ENCODE measurements at places on chromosomes 7 and 10.

GRCh38 chr7:135328053-135328452, 94.4 kb downstream of the STRA8 start:
- DNase-seq, result no peak

DNA sequence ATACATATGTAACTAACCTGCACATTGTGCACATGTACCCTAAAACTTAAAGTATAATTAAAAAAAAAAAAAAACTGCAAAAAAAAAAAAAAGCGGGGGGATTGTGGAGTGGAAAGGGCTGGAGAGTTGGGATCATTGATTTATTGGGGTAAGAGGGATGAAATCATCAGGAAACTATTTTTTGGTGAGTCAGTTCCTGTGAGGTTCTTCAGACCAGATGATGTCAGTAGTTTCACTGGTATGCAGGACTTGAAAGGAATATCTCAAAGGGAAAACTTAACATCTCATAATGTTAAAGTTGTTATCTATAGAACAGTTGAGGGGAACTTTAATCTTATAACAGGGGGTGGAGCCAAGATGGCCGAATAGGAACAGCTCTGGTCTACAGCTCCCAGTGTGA, 32.6 kb upstream of the TECTB start:
- no peak for DNase-seq

- no peak for DNase-seq
Observed at GRCh38 chr10:63675171-63675570, 154.0 kb downstream of the REEP3 start.

GRCh38 chr10:114822444-114823076, 980 bp downstream of the FHIP2A start:
- DNase-seq, result no peak

GRCh38 chr7:39260279-39260844, 282.7 kb downstream of the POU6F2 start:
- DNase-seq, result no peak

DNA sequence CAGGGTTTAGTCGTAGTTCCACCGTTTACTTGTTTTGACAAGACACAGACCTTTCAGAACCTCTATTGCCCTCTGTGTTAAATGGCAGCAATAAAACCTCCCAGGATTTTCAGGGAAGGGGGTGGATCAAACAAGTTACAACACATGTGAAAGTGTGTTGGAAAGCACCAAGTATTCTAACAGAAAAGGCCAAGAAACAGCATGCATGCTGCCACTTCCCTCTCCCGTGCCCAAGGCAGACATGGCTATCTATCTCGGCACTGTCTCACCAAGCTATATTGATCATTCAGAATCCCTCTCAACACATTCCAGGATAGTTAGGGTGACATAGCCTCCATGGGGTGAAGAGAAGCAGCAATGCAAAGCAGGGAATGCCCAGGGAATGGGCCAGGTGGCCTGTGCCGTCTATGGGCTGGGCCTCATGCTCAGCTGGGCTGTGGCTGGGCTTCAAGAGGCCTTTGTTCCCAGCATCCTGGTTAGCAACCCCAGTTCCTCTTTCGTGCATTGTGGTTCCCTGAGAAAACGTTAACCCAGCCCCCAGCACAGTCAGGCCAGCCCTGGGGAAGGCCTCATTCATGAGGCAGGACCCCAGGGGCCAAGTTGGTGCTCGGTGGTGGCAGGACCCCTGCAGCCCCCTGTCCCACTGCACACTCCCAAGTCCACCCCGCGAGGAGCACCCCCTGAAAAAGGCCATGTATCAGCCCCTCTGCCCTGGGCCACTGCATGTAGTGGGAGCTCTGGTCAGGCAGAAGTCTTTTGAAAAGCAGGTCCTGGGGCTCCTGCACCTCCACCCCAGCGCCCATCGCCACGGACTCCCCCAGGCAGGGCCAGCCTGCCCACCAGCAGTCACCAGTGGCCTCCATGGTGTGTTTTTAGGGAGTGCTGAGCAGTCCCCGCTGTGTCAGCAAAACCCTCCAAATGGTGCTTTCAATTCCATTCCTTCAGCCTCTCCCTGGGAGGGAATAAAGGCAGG, 25.5 kb downstream of the VSIR start:
- DNase-seq, result no peak

- DNase-seq, result no peak
Observed at GRCh38 chr7:131164025-131164925, 163.4 kb upstream of the MKLN1 start.

GRCh38 chr10:6530211-6530840, 49.8 kb downstream of the PRKCQ start:
- peak; percentile 20 for DNase-seq

GRCh38 chr7:140903741-140904480, 20.8 kb downstream of the BRAF start:
- DNase-seq, result no peak

DNA sequence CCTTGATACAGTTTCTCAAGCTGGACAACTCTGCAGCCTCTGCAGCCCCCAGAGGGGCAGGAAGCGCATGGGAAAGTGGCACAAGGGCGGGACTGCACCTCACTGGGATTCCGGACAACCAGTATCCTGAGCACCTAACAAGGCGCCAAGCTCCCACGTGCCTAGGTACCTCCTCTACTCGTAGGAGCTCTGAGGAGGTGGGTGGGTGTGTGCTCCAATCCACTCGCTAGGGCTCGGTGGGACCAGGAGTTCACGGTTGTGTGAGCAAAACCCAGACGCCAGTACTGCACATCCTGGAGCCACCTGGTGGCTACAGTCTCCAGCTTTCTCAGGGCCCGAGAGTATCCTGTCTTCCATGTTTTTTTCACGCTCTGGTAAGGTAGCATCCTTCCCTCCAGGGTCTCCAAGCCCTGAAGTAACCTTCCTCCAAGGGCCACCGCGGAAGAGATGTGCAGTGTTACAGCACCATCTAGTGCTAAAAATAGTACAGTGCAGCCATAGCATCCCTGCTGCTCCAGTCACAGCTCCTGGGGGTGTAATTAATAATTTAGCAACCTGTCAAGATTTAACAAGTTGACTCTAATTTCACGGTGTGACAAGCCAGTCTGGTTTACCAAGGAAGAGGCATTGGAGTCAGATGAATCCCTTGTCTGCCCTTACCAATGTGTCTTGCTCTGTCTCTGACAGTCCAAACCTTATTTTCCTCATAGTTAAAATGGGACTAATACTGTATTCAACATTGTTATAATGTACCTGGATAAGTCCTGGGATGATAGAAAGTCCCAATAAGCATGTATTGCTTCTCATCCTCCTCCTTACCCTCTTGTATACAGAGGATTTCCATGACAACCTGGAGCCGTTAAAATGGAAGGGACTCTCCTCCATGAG, 70.4 kb downstream of the HERPUD2 start:
- DNase-seq, result no peak

- DNase-seq, result no peak
Observed at GRCh38 chr7:81161451-81162075, 242.7 kb upstream of the SEMA3C start.

DNA sequence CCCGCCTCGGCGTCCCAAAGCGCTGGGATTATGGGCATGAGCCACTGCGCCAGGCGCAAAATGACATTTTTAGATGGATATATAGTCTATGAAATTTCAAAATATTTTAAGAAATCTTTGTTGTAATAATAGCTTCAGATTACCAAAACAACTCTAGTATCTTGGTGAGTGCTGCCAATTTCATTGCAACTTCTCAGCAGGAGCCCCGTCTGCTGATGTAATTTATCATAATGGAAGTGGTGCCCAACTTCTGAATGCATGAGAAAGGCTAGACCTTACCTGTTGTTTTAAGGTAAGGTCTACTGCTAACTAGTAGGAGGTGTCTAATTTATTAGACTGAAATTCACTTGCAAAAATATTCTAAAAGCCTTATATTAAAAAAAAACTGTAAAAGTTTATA, 20.0 kb downstream of the PDSS1 start:
- no peak for DNase-seq

GRCh38 chr7:149279111-149279743, 17.2 kb downstream of the ZNF783 start:
- no peak for DNase-seq
